ENCODE measurements at places on chromosomes 16 and 17.
A peak's percentile ranks its signal among the peaks of the same experiment; 100 is the strongest.

- no peak for DNase-seq
Measured at GRCh38 chr17:57788725-57789124, 43.6 kb upstream of the CCDC182 start.

GRCh38 chr17:78621720-78622490 lies 44.7 kb upstream of the DNAH17 start:
- DNase-seq, result no peak

DNA sequence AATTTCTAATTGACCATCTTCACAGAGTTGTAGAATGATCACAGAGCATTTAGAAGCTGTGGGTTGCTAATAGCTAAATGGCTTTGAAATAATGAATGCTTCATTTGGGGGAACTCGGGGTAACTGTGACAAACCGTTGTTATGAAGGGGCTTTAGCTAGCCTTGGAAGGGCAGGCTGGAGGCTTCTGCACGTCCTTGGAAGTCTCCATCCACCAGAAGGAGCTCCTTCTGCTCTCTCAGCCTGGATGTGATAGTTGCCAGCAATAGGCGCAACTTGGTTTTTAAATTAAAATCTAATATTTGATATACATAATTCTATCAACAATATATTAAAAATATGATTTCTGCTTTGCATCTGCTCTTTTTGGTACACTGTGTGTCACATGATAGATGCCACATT lies 200.5 kb downstream of the RPTOR start:
- no peak for DNase-seq

DNA sequence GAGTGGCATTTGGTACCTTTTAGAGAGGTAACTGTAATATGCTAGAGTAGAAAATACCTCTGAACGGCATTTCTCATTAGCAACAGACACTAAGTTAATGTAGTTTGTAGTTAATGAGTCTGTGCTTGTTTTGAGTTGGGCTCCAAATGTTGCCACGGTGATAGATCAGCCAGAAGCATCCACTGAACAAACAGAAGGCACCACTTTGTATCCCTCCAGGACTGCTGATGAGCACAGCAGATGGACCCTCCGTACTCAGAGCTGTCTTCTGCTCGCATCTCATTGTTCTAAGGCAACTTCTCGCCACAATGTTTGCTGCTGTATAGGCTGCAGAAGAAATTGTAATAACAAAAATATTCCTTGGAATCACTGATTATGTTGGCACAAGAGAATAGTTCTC lies 56.1 kb downstream of the TNRC6C start:
- no peak for DNase-seq

- DNase-seq, result no peak
Measured at GRCh38 chr16:17828012-17828411, 357.3 kb upstream of the XYLT1 start.

DNA sequence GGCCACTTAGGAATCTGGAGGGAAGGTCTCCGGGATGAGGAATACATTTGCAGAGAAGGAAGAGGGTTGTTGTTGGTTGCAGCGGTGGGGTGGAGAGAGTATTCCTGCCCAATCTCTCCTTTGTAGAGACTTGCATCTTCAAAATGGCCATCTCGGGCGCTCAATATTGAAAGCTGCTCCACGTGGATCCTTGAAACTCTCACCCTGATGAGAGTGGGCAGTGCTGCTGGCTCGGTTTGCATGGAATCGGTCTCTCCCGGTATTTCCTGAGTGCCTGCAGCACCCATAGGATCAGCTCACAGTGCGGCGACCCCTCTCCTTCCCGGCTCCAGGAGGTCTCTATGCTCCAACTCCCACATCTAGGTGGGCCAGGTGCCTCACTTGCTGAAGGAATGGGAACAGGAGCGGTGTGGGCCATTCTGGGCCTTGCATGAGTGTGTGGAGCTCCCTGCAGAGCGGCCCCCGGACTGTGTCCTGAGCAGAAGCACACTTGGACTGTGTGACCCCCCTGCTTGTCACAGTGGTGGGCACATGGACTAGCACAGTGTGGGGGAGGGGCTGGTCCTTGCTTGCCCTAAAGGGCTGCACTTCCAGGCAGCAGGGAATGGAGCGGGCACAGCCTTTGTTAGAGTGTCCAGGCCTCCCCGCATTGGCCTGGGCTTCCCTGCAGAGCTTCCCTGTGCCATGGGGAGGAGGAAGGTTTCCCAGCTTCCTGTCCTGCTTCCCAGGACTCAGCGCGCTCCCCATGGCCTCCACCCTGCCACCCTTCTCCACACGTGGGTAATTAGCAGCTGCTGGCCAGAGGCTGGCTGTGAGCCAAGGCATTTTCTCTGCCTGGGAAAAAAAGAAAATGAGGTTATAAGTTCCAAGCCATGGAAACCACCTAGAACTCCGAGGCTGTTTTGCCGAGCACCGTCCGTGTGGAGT lies 139.3 kb downstream of the IRF8 start:
- no peak for DNase-seq

- DNase-seq, result no peak
Measured at GRCh38 chr16:47778106-47778801, 317.1 kb downstream of the PHKB start.

DNA sequence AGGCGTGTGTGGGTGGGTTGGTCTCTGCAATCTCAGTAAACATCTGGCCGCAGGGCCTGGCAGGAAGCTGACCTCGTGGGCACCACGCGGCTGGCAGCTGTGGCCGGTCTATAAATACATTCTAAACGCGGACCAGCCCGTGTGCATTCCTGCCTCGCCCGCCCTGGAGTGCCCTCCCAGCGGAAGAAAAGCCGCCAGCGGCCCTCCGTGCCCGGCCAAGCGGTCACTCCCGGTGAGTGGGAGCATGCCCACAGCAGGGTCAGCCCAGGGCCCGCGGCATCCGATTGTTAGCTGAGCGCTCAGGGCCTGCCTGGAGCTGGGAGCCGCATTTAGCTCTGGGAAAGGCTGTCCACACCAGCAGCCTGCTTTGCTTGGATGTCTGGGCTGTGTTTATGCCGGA lies 10.3 kb downstream of the ZNF469 start:
- no peak for DNase-seq

DNA sequence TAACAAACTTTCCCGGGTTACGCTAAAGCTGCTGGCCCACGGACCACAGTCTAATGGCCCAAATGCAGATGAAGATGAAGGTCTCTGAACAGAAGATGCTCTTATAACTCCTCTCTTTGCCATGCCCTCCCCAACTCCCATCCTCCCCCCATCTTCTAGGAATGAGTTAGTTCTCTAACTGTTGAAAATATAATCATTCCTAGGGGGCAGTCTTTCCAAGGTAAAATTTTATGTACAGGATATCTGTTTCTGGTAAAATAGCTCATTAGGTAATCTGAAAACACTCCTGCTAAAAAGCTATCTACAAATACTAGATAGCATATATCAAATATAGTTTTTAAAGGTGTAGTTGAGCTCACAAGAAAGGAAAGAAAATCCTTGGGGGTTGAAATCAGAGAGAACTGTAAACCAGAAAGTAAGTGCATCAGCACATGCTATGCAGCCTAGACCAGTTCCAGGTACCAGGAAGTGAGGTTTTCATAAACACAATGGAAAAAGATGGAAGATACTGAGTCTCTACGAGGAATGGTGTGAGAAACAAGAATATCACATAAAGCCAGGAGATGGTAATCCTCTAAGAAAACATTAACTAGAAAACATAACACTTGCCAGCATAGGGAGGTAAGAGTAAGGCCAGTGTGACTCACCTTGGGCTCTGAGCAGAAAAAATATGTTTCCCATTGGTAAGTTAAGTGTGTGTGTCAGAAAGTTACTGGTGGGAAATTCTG lies 38.1 kb downstream of the CMC2 start:
- DNase-seq, result no peak

- DNase-seq, result no peak
Measured at GRCh38 chr16:66035096-66035495, 331.4 kb upstream of the CDH5 start.

DNA sequence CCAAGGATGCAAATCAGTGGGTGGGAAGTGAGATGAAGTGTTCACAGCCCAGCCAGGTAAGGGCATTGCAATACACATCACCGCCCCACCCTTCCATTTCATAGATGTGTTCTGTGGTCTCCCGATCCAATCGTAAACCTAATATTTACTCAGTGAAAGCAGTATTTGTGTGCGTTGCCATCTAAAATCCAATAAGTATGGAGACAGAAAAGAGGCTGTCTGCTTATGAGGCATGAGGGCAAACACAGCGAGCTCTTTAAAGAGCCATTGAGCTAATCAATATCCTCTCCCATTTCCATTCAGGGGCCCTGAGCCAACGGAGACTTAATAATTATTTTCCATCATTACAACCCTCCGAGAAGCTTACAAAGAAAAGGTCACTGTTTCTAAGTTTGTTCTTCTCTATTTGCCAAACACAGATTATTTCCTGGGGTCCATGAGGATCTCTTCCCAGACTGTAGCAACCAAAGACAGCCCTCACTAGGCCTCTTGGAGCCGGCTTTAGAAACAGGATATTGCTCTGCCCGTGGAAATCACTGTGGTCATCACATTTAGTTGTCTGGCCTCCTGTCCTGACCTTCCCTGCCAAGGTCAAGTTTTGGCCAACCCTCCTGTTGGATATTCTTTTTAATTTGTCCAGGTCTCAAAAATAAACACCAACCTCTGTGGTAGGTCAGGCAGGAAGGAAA lies 120.1 kb downstream of the SLC39A11 start:
- DNase-seq, result no peak

- DNase-seq, result no peak
Measured at GRCh38 chr17:13776027-13776551, 174.4 kb upstream of the HS3ST3A1 start.

DNA sequence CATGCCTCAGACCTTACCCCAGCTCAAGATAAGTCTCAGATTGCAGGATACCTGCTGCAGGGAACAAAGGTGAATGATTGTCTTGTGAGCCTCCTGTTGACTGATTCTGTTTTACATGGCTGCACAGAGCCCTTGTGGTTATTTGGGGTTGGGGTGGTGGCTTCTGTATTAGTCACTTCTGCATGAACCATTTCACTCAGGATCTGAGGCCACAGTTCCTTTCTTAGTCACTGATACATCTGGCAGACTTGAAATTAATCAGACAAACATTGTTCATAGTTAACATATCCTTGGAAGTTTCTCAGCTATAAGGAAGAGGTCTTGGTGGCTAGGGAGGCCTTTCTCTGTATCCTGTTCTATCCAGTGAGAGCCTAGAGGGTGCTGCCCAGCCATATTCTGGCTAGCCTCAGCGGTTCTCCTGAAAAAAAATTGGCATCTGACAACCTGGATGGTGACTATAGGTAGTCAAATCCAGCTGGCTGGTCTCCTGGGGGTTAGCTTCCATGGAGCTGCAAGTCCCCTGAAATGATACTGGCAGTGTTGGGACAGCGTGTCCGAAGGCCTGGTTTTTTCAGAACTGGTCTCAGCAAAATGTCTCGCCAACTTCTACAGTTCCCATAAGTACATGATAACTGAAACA lies 8.4 kb upstream of the PLK1 start:
- DNase-seq, result no peak

- DNase-seq, result no peak
Measured at GRCh38 chr16:11051879-11052808, 107.8 kb downstream of the CLEC16A start.

- peak; percentile 95 for DNase-seq
Measured at GRCh38 chr17:81295031-81295675, at the start of gene SLC38A10. SLC38A10 (minus strand) TSS chr17:81295307; CDS start chr17:81294921, 386 bp downstream.

DNA sequence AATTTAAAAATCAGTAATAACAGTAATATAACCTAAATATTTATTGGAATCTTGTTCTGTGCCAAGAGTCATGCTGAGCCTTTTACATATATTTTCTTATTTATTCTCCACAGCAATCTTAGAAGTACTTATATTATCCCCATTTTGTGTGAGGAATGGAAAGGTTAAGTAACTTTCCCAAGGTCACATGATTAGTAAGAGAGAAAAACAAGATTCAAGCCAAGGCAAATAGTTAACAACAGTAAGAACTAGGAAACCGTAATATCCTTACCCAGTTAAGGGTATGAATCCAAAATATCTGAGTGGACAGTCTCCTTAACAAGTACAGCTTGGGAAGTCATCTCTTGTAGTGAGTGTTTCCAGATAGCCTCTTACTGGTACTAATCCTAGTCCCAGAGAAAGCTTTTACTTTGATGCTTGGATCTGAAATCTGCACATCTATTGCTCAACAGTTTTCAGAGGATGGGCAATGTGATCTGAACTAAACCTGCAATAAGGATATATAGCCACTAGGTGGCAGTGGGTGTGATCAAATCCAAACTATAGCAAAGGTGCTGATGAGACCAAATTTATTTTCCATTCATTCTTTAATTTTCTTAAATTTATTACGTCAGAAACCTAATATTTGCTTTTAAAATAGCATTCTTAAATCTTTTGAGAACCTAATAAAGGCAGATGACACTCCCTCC lies 23.3 kb downstream of the SHISA6 start:
- peak; percentile 9 for DNase-seq

DNA sequence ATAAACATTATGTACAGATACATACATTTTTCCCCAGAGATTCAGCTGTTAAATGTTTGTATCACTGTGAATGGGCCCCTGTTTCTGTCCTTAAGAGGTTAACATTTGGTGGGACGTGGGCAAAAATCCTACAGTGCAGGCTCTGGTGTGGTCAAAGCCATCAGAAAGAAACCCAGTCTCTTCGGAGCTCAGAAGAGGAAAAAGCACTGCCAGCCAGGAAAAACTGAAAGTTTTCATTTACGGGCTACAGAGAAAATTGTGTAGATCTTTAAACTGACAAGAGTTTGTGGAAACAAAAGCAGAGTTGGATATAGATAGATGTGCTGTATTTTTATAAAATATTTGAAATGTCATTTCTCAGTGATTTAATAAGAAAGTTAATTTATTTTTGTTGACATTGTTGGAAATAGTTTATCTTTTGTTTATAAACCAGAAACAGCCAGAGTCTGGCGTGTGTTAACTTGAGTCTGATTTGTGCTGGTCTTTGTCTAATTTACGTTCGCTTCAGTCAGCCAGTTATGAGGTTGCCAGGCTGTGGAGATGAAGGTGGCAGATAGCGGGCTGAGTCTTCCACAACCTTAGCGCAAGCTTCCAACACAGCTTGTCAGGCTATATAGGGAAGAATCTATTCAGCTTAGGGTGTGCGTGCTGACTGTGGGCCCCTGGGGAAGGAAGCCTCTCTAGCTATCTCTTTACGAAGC lies 9.5 kb upstream of the TEKT3 start:
- DNase-seq, result no peak

GRCh38 chr17:31060791-31061550 lies 33.8 kb upstream of the NF1 start:
- no peak for DNase-seq

GRCh38 chr17:1787301-1787902 lies 25.5 kb downstream of the SERPINF1 start:
- no peak for DNase-seq

DNA sequence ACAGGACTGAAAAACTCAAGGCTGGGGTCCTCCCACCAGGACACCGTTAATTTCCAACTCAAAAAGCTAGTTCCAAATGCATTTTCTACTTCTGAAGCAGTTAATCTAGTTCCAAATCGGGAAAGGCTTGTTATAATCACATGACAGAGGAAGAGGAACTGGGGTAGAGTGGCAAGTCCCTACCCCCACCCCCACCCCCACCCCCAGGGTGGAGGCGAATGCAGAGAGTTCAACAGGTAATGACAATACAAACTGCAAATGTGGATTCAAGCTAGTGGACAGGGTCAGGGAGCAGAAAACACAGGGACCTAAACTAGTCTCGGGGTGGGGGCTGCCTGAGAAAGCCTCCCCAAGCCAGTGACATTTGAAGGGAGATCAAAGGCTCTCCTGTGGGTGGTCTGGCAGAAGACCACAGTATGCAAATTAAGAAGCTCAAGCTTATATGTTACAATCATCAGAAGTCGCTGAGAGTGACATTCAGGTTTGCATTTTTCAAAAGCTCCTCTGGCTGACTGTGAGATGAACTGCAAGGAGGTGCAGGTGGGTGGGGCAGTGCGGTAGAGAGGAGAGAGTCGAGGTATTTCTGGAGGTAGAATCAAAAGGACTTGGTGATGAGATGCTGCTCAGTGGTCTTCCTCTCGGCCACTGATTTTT lies 56.4 kb upstream of the SLC25A19 start:
- peak; percentile 98 for DNase-seq
